ENCODE measurements at places on chromosomes 16 and 17. TPM values are rescaled to one million over a fixed set of nuclear protein-coding genes. Genes with fewer than 3 reads are reported as not detected.
A peak's percentile ranks its signal among the peaks of the same experiment; 100 is the strongest.

DNA sequence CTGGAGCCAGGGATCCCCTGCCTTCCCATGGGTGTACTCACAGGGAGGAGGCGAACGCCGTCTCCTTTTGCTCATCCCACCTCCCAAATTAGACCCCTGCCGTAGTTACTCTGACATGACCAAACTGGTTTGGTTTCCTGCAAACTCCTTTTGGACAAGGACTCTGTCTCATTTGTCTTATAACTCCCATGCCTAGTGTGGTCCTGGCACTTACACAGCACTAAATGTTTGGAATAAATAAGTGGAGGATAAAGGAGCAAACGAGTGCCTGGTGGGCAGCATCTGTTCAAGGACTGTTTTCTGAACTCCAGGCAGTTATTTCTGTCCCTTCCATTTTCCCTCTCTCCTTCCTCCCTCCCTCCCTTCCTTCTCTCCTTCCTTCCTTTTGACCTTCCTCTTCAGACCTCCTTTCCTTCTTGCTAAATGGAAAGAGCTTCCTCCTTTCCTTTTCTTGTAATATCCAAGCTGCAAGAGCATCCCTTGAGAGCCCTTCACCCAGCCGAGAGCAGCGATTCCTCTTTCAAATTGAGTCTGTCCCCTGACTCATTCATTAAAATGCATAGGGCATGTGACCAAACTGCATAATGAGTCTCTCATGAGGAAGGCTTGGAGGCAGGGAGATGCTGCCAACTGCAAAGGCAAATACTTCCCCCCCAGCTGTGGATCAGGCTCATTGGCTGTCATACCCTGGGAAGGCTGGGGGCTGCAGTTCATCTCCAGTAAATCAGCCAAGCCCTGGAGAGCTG lies 36.8 kb downstream of the CHD9 start:
- DNase-seq, result peak; percentile 22

- DNase-seq, result no peak
These were observed 30.8 kb downstream of the MPRIP start for GRCh38 chr17:17073030-17073564.

DNA sequence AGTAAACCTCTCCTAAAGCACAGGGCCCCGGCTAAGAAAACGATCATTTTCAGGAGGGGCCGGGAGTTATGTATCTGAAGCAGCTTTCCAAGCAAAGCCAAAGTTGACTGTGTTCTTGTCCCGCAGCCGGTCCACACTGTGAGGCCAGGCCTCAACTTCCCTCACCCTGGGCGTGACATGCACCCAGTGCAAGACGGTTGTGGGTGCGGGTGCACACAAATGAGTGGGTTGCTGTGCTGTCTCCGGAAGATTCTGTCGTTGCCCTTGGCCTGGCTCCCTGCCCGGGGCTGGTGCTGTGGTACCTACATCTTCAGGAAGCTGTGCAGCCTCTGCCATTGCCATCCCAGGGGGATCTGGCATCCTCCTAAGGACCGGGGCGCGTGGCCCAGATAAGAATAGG lies 16.6 kb downstream of the MLYCD start:
- DNase-seq, result no peak

DNA sequence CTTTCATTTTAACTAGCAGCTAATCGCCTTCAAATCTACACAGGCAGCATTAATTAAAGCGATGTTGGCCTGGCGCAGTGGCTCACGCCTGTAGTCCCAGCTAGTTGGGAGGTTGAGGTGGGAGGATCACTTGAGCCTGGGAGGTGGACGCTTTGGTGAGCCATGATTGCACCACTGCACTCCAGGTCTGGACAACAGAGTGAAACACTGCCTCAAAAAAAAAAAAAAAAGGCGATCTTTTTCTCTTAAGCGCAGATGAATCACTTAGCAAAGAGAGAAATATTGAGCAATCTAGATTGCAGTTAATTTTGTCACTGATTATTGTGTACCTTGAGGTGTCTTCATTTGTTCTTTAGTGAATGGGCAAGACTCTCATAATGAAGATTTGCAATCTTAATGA lies 12.4 kb downstream of the SNTB2 start:
- no peak for DNase-seq

- no peak for DNase-seq
These were observed 5.7 kb downstream of the SGCA start for GRCh38 chr17:50171371-50172071.

DNA sequence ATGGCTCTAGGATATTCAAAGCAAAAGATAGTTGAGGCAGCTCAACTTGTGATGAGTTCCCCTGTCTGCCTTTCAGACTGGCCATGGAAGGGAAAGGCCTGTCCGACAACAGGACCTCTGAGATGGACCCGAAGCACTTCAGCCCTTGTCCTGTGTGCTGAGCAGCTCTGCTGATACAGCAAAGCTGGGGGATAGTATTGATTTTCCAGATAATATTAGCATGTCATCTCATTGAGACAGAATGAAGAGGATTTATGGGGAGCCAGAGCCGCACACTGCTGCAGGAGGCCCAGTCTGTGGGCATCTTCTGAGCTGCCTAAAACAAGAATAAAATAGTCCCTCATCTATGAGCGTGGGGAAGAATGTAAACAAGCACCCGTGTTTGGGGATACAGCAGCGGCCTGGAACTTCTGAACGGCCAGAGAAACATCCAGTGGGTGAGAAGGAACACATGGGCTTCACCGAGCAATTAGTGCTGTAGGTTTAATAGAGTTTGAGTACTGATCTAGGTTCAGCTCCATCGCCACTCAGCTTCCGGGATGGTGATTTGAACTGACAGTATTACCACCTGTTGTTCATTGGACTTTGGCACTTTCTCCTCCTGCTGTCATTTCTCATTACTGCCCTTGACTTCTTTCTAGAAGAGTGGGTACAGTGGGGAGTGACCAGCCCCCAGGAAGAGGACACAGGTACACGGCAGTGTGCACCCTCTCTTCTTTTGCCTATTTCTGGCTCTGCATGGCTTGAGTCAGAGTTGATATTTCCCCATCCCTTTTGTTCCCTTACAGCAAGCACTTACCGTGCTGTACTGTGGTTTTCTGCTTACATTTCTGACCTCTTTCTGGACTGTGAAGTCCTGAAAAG lies 96.5 kb upstream of the TBX2 start:
- no peak for DNase-seq

DNA sequence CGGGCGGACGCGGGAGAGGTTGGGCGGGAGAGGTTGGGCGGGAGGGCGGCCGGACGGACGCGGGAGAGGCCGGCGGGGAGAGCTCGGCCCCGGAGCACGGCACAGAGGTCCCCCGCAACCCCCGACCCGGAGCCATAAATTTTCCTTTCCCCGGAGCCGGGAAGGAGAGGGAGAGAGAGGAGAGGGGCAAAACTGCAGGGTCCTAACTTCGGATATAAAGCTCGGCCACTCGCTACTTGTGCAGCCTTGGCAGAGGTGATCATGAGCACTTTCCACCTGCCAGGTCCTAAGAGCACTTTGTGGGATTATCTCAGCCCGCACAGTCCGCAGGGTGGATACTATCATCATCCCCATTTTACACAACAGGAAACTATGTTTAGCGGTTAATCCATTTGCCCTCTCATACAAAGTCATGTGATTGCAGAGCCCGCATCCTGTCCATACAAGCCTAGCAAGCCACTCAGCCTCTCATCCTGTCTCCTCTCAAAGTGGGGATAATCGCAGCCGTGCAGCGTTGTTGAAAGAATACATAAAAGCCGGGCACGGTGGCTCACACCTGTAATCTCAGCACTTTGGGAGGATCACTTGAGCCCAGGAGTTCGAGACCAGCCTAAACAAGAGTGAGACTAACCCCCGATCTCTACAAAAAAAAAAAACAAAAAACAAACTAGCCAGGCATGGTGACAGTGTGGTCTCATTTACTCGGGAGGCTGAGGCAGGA lies 780 bp upstream of the DCAKD start:
- DNase-seq, result peak; percentile 60

DNA sequence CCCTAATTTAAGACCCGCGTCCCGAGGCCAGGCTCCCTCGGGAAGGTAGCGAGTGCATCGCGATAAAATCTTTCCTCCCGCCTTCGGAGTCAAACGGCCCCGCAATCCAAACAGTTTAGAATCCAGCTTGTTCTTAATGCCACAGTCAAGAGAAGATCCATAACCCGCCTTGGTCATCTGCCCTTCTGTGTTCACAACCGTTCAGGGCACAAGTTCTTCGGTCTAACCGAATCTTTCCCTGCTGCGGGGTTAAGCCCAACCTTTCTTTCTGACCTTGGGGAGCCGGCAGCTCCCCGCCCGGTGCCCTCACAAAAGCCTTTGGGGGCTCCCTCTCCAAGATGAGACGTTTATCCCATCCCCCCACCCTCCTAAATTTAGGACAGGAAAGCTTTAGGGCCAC lies 30.3 kb downstream of the CPSF4L start:
- no peak for DNase-seq

DNA sequence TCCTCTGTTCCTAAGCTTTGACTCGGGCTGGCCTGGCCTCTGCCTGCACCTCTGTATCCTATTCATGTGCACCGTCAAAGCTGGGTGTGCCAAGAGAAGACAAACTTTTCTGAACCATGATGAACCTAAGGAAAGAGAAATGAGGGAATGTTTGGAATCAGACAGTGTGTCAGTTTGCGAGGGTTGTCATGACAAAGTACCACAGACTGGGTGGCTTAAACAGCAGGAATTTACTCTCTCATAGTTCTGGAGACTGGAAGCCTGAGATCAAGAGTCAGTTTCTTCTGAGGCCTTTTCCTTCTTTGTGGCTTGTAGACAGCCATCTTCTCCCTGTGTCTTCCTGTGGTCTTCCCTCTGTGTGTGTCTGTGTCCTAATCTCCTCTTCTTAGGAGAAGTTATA lies 129.0 kb downstream of the KATNIP start:
- DNase-seq, result no peak

- no peak for DNase-seq
These were observed 54.8 kb upstream of the MTMR4 start for GRCh38 chr17:58569196-58569595.

GRCh38 chr17:74289688-74290087 lies 15.7 kb downstream of the DNAI2 start:
- DNase-seq, result no peak

- DNase-seq, result no peak
These were observed 1.7 kb downstream of the NRN1L start for GRCh38 chr16:67886387-67886786.

GRCh38 chr16:66802159-66802558 lies 775 bp upstream of the TERB1 start:
- no peak for DNase-seq

DNA sequence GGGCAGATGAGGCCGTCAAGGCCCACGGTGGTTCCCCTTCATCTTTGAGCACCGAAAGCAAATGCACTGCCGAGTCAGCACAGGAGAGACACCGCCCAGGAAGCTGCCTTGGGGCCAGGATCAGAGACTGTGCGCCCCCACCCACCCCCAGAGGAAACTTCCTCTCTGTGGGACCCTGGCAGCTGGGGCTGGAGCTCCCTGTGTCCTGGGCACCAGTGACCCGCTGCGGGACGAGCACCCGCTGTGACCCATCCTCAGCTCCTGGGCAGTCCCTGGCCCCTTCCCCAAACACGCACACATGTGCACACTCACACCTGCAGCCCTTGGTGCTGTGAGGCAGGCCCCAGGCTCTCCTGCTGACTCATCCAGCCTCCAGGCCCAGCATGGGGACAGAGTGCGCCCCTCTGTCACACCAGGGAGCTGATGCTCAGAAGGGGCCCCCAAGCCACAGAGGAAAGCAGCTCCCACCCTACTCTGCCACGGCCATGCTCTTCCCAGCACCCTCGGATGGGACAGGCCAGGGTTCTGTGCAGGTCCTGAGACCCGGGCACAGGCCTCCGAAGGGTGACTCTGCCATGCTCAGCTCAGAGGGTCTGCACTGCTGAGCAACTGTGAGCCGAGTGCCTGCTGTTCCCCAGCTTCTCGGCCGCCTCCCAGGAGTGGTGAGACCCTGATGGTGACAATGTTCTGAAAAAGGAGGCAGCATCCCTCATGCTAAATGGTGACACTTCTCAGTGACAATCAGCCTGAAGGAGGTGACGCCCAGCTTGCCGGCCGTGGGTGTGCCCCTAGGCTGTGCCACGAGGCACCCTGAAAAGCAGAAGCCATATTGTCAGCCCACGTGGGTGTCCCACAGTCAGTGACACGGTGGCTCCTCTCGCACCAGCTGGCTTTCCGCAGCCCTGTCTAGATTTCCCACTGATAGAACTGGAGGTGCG lies 3.6 kb downstream of the PIEZO1 start:
- peak; percentile 72 for DNase-seq

DNA sequence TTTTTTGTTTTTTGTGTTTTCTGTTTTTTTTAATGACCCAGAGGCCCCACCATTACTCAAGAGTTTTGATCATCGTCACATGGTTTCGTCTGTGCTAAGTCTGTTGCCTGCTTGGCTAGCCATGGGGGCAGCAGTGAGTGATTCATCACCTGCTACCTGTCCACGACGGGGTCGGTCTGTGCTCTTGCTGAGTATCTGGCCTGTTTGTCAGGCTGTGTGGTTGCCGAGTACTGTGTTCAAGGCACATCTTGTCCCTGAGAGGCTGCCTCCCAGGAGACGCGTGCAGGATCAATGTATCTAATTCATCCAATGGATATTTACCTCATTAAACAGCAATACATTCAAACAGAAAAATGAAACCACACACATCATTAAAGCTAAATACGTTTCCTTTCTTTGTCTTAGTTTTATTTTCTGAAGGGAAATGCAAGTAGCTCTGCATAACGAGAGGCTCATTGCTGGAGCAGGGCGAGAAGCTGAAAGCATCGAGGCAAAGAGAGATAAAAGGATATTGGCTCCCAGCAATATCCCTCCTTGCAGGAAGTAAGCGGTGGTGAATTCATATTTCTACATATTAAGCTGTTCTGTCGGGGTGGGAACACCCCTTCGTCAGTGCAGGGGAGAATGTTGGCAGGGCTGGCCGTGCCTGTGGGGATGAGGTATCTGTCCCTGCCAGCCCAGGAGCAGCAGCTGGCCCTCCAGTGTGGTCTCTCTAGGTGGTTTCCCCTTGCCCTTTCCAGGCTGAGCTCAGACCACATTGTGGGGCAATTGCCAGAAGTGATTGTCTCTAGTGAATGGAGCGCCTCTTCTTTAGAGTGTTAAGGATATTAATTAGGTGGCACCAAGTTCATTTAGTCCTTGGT lies 166.2 kb upstream of the ASIC2 start:
- no peak for DNase-seq

- no peak for DNase-seq
These were observed 5.5 kb upstream of the ERAL1 start for GRCh38 chr17:28849281-28849680.

GRCh38 chr17:78196716-78197115 lies 9.6 kb downstream of the AFMID start:
- no peak for DNase-seq

Gene CHD9NB
- total RNA-seq, result 0.19 TPM

Gene KRT15
- total RNA-seq, result not detected

Gene CTF1
- 0.72 TPM for total RNA-seq

Gene CIBAR2
- total RNA-seq, result not detected

Gene ASB16
- total RNA-seq, result 0.44 TPM

Gene GRAP
- 9.7 TPM for total RNA-seq

Gene KRT36
- not detected for total RNA-seq

Gene YPEL2
- total RNA-seq, result 13.4 TPM

Gene FOXC2
- total RNA-seq, result not detected

Data from activated T-cell treated with anti-CD3 and anti-CD28 coated beads, Interleukin-2, amount 50 U/mL, for 72 hours (primary cell).